Trophoblast cell (in vitro differentiated cells and primary cell): ENCODE measurements at places on chromosomes 6 and 20.

- H3K36me3 ChIP-seq: peaks cover 3% of the 10 kb centered on the region
- H3K4me3 ChIP-seq: no peak overlapping the region
- H3K27ac ChIP-seq: no peak overlapping the region
Observed at GRCh38 chr6:56536536-56536935, 106.2 kb downstream of the DST start.

DNA sequence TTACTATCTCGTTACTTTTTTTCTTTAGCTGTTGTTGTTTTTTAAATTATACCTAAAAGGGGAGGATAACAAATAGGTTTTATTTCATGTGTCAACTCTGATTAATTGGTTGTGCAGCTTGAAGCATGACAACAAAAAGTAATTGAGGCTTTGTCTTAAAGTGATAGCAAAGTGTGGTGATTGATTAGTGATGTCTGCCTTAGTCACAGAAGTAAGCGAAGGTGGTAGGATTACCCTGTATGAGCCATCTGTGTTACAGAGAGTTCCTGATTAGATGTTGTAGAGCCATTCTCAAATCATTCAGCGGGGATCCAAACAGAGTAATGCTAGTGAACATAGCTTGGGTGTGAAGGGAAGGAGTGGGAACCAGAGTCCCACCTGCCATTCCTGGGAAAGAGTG, 14.4 kb upstream of the MRPS10 start:
- peaks cover 2% of the 10 kb centered on the region for H3K36me3 ChIP-seq
- no peak overlapping the region for H3K27ac ChIP-seq
- H3K4me3 ChIP-seq: no peak overlapping the region
- no peaks in the 10 kb centered on the region for H3K27me3 ChIP-seq

GRCh38 chr6:170284866-170285469, 5.9 kb downstream of the DLL1 start:
- H3K36me3 ChIP-seq: peaks cover 33% of the 10 kb centered on the region
- H3K27me3 ChIP-seq: peaks cover 16% of the 10 kb centered on the region
- DNase-seq: no peak
- H3K27ac ChIP-seq: no peak overlapping the region
- H3K4me1 ChIP-seq: peaks cover 25% of the 10 kb centered on the region
- no peak overlapping the region for H3K4me3 ChIP-seq

GRCh38 chr6:89605861-89606260, 32.7 kb downstream of the LYRM2 start:
- no peak overlapping the region for H3K27ac ChIP-seq
- no peaks in the 10 kb centered on the region for H3K4me1 ChIP-seq
- no peak for DNase-seq
- no peaks in the 10 kb centered on the region for H3K27me3 ChIP-seq
- H3K4me3 ChIP-seq: no peak overlapping the region

- H3K4me1 ChIP-seq: no peaks in the 10 kb centered on the region
- peaks cover 44% of the 10 kb centered on the region for H3K36me3 ChIP-seq
- H3K27ac ChIP-seq: no peak overlapping the region
- H3K4me3 ChIP-seq: no peak overlapping the region
Observed at GRCh38 chr20:58998656-58999055, 8.4 kb downstream of the CTSZ start.

- DNase-seq: no peak
- peaks cover 4% of the 10 kb centered on the region for H3K4me1 ChIP-seq
- H3K27ac ChIP-seq: no peak overlapping the region
- no peak overlapping the region for H3K4me3 ChIP-seq
Observed at GRCh38 chr6:130980310-130981032, 82.6 kb downstream of the EPB41L2 start.

- no peaks in the 10 kb centered on the region for H3K27me3 ChIP-seq
- H3K4me3 ChIP-seq: no peak overlapping the region
- no peak overlapping the region for H3K27ac ChIP-seq
- DNase-seq: no peak
- H3K4me1 ChIP-seq: no peaks in the 10 kb centered on the region
- no peaks in the 10 kb centered on the region for H3K36me3 ChIP-seq
Observed at GRCh38 chr20:53201588-53201987, 229.4 kb downstream of the TSHZ2 start.

DNA sequence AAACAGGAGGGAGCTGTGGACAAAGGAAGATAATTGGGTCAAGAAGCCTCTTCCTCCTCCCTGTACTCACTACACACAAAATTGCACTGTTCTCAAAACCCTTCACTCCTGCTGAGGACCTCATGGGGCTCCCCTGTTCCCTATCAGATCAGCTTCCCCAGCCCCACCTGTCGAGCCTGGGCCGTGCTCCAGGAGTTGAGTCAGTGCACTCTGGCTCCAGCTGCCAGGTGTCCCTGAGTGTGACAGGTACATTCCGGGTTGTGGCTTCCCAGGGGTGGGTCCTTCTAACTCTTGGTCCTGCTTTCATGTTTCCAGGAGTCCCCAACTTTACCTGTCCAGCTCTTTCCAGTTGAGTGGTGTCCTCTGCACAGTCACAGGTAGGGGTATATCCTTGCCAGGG, 8.4 kb downstream of the RAB5IF start:
- no peaks in the 10 kb centered on the region for H3K4me1 ChIP-seq
- no peak for DNase-seq
- no peak overlapping the region for H3K27ac ChIP-seq
- H3K4me3 ChIP-seq: no peak overlapping the region
